Thymus (tissue), 14 donors: ENCODE measurements at places on chromosomes 7 and 10. TPM values are rescaled to one million over a fixed set of nuclear protein-coding genes. Genes with fewer than 3 reads are reported as not detected.

DNA sequence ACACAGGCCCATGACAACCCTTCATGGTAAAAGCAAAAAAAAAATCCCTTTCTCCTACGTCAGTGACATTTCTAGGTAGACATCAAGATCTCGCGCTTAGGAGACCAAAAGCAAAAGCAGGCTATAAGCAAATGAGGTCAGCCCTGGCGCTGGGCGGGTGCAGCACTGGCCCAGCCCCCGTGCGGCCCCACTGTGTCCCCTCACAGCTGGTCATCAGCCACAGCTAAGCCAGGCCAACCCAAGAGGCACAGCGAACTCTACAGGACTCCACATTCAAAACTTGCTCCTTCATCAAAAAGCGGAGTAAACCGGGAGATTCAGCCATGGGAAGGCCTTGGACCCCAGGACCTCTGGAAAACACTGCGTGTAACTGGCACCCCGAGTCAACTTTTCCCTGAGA is 113.7 kb downstream of the PTPRN2 start:
- no peak for DNase-seq
- peaks cover 2% of the 10 kb centered on the region for H3K4me1 ChIP-seq
- H3K36me3 ChIP-seq, result no peaks in the 10 kb centered on the region
- H3K27ac ChIP-seq, result no peak overlapping the region

- no peaks in the 10 kb centered on the region for H3K36me3 ChIP-seq
- H3K27ac ChIP-seq, result no peak overlapping the region
- DNase-seq, result no peak
- no peaks in the 10 kb centered on the region for H3K27me3 ChIP-seq
- no peak overlapping the region for H3K4me3 ChIP-seq
These were observed 37.3 kb upstream of the MAP3K8 start for GRCh38 chr10:30396698-30397097.

GRCh38 chr10:116452338-116452720 is 24.7 kb downstream of the PNLIPRP3 start:
- no peaks in the 10 kb centered on the region for H3K27me3 ChIP-seq
- no peak for DNase-seq
- H3K4me1 ChIP-seq, result no peaks in the 10 kb centered on the region
- H3K4me3 ChIP-seq, result no peak overlapping the region
- no peak overlapping the region for H3K27ac ChIP-seq

ZNF680 gene
- 16.9 TPM for total RNA-seq

DNA sequence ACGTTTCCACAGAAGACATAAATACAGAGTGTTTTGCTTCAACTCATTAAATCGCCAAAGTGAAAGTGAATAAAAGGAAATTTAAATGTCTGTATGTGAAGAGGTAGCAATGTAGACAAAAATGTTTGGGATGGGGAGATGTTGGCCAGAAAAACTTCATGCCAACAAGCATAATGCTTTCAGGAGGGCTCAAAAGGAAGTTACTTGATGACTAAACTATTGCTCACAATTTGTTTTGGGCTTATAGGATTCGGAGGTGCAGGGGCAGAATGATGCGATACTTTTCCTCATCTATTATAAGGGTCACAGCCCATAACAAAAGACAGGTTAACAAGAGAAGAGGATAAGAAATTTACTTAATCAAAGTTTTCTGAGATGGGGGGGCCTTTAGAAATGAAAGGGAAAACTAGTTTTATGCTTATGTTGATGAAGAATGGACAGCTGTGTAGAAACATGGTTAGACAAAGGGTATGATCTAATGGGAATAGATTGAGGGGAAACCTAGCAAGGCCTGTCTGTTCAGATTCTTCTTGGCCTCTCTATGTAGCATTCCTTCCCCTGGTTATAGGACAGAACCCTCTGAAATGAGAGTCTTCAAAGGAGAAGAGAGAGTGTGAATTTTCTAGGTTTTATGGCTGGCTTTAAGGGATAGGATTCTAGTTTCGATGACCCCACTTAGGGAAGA is 898.6 kb downstream of the LRMDA start:
- H3K4me1 ChIP-seq, result no peaks in the 10 kb centered on the region
- H3K4me3 ChIP-seq, result no peak overlapping the region

GRCh38 chr10:93702210-93703001 is at the start of gene FRA10AC1:
TSS of gene FRA10AC1 (minus strand) at chr10:93702592. CDS start at chr10:93700106, 2,486 bp downstream.
- H3K27me3 ChIP-seq, result no peaks in the 10 kb centered on the region
- H3K27ac ChIP-seq, result peak within 1 kb of the TSS; percentile 87
- peaks cover 5% of the 10 kb centered on the region for H3K4me1 ChIP-seq
- H3K36me3 ChIP-seq, result no peaks in the 10 kb centered on the region

- no peak for DNase-seq
- no peaks in the 10 kb centered on the region for H3K36me3 ChIP-seq
- no peak overlapping the region for H3K27ac ChIP-seq
- no peaks in the 10 kb centered on the region for H3K27me3 ChIP-seq
These were observed 21.5 kb downstream of the SKAP2 start for GRCh38 chr7:26842897-26843296.

DNA sequence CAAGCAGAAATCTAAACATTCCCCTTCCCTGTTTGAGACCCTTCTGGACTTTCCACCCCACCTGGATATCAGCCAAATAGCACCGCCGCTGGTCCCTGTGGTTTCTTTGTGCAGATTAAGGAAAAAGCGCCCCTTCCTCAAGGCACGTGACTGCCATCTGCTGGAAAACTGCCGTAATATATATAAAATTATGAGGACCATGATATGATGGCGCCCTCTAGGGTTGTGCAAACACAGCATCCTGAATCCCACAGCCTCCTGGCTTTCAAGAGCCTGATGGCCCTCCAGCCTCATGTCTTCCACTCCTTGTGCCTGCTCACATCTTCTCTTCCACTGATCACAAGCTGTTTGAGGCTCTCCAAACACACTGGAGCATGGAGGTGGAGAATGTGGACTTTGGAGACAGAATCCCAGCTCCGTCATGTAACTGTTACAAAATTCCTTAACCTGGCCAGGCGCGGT is 121.3 kb downstream of the MYL10 start:
- H3K4me3 ChIP-seq, result no peak overlapping the region
- H3K27ac ChIP-seq, result no peak overlapping the region
- no peaks in the 10 kb centered on the region for H3K36me3 ChIP-seq
- DNase-seq, result peak; percentile 17

DNA sequence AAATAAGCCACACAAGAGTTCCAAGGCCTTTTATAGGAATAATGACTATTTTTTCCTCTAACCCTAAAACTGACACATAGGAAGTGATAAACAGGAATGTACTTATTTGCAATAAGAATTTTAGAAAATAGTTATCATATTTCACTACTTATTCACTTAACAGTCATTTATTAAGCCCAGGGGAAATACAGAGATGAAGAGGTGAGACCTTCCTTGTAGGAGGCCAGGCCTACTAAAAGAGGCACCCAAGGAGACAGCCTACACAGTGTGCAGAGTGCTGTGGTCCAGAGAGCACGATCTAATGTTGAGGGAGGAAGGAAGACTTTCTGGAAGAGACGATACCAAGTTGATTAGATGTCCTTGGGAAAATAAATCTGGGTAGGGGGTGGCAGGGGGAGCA is 45.0 kb upstream of the PPP1R3C start:
- DNase-seq, result no peak
- H3K4me1 ChIP-seq, result no peaks in the 10 kb centered on the region
- H3K36me3 ChIP-seq, result no peaks in the 10 kb centered on the region
- H3K27me3 ChIP-seq, result no peaks in the 10 kb centered on the region

DNA sequence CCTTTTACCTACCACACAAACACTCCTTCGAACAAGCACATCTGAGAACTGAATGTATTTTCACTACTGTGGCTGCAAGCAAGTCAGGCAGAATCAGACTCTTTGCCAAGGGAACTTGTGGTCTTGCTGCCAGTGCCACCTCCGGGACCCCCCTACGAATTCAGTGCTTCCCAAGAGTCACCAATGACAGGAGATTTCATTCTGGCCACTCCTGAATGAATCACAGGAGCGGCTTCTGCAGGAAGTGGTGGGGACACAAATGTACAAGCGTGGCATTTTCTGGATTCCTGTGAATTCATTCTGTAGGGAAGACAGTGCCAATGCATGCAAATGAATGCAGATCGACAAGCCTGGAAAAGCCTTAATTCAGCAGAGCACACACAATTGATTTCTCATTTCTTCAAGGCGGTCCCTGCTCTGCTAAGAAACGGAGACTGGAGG is 161.2 kb downstream of the CAMK1D start:
- H3K27me3 ChIP-seq, result no peaks in the 10 kb centered on the region
- H3K36me3 ChIP-seq, result no peaks in the 10 kb centered on the region
- no peak overlapping the region for H3K4me3 ChIP-seq
- H3K27ac ChIP-seq, result no peak overlapping the region
- H3K4me1 ChIP-seq, result peaks cover 50% of the 10 kb centered on the region

DNA sequence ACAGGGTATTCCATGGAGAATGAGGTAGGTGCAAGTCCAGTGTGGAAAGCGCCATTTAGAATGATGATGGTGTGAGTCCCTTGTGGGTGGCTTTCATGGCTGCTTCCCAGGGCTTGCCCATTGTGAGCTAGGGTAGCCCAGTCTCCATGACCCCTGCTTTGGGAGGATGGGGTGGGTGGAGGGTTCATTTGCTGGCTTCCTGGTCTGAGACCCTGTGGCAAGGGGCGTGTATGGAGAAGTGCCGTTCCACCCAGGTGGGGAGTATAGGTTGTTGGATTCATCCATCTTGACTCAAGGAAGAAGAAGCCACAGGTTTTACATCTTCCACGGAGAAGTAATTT is 27.7 kb downstream of the CCM2 start:
- DNase-seq, result no peak
- H3K36me3 ChIP-seq, result peaks cover 3% of the 10 kb centered on the region
- H3K27me3 ChIP-seq, result no peaks in the 10 kb centered on the region

GRCh38 chr10:102633287-102633686 is 11.0 kb upstream of the TRIM8 start:
- no peaks in the 10 kb centered on the region for H3K27me3 ChIP-seq
- H3K36me3 ChIP-seq, result peaks cover 25% of the 10 kb centered on the region
- no peak overlapping the region for H3K4me3 ChIP-seq
- DNase-seq, result peak; percentile 73
- H3K4me1 ChIP-seq, result peaks cover 18% of the 10 kb centered on the region

- DNase-seq, result no peak
- H3K36me3 ChIP-seq, result peaks cover 3% of the 10 kb centered on the region
- no peaks in the 10 kb centered on the region for H3K4me1 ChIP-seq
- H3K27me3 ChIP-seq, result no peaks in the 10 kb centered on the region
These were observed 5.6 kb downstream of the UROS start for GRCh38 chr10:125817337-125817946.

DNA sequence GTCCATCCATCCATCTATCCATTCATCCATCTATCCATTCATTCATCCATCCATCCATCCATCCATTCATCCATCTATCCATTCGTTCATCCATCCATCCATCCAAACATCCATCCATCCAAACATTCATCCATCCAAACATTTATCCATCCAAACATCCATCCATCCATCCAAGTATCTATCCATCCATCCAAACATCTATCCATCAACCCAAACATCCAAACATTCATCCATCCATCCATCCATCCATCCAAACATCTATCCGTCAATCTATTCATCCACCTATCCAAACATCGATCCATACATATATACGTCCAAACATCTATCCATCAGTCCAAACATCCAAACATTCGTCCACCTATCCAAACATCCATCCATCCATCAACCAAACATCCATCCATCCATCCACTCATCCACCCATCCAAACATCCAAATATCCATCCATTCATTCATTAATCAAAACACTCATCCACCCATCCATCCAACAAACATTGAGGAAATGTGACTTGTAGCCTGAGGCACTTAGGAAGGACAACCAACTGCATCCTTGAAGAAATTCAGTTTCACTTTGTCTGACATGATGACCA is 28.8 kb upstream of the MYH16 start:
- no peaks in the 10 kb centered on the region for H3K4me1 ChIP-seq
- H3K27ac ChIP-seq, result no peak overlapping the region
- no peak for DNase-seq
- H3K27me3 ChIP-seq, result no peaks in the 10 kb centered on the region
- H3K36me3 ChIP-seq, result no peaks in the 10 kb centered on the region

- no peaks in the 10 kb centered on the region for H3K27me3 ChIP-seq
- no peak overlapping the region for H3K4me3 ChIP-seq
- no peak overlapping the region for H3K27ac ChIP-seq
- no peak for DNase-seq
These were observed 13.8 kb downstream of the TMEM273 start for GRCh38 chr10:49174261-49174925.

DNA sequence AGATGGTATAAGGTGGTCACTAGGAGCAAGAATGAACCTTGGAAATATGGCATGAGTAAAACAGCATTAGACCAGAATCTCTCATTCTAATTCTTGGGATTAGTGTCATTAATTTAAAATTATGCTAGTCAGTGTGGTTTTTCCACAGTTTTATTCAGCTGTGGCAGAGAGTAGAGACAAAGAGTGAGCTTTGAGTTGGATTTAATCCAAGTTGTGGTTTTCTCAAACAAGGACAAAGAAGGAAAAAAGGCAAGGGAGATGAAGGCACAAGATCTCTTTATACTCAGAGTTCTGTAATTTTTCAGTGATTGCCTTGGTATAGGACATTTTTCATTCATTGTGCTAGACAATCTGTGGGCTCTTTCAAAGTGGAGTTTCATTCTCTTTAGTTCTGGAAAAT is 28.2 kb upstream of the AKAP9 start:
- H3K27ac ChIP-seq, result no peak overlapping the region
- H3K4me3 ChIP-seq, result no peak overlapping the region
- DNase-seq, result no peak

DNA sequence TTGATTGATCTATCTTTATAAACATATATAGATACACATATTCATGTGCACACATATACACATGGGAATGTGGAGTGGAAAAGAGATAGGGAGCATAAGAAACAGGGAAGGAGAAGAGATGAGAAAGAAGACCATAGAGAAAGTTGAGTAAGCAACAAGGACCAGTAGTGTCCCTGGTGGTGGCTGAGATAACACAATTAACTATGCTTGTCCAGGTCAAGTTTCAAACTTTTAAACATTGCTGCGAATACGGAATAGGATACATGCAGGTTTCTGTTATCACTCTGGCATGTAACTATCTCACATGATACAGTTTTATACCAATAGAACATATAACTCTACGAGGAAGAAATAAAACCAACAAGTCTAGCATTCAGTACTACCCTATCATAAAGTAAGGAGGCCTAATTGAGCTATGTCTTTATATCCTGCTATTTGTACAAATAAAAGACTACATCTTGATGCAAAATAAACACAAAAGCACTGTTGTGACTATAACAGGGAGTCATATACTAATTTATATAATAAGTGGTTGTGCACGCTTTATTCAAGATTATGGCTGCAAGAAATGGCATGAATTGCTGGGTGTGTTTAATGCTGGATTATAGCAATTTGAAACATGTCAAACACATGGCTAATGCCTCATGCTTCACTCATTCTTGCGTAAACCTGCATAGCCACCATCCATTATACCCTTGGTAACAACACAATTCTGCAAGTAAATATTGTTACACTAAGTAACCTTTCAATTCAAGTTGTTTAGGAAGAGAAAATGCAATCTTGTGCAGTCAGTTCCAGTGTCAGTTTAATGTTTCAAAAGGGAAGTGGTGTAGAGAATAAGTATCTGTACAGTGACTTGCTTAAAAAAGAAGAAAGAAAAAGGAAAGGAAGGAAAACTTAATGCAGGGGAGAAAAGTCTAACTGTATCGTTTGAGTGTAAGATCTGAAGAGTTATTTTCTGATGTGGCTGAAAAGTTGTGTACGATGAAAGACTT is 8.2 kb downstream of the FOXP2 start:
- no peaks in the 10 kb centered on the region for H3K4me1 ChIP-seq
- H3K4me3 ChIP-seq, result no peak overlapping the region
- no peak overlapping the region for H3K27ac ChIP-seq
- no peak for DNase-seq
- no peaks in the 10 kb centered on the region for H3K36me3 ChIP-seq

ACSL5 gene
- total RNA-seq, result 13.0 TPM
